ENCODE measurements at places on chromosomes 5 and 9. TPM values are rescaled to one million over a fixed set of nuclear protein-coding genes. Genes with fewer than 3 reads are reported as not detected.
A peak's percentile ranks its signal among the peaks of the same experiment; 100 is the strongest.

- H3K27me3 ChIP-seq, result no peaks in the 10 kb centered on the region
- H3K4me1 ChIP-seq, result no peaks in the 10 kb centered on the region
- no peaks in the 10 kb centered on the region for H3K36me3 ChIP-seq
- DNase-seq, result peak; percentile 33
Measured at GRCh38 chr5:61332851-61333320, 828 bp downstream of the ZSWIM6 start.

AQP7 gene
- 6.4 TPM for total RNA-seq

ADAMTS2 gene
- total RNA-seq, result 2.0 TPM

CHMP5 gene
- total RNA-seq, result 48.8 TPM

GRM6 gene
- total RNA-seq, result not detected

- H3K4me3 ChIP-seq, result peak overlapping the region; percentile 8
- no peaks in the 10 kb centered on the region for H3K36me3 ChIP-seq
- peaks cover 55% of the 10 kb centered on the region for H3K4me1 ChIP-seq
- DNase-seq, result peak; percentile 93
- no peaks in the 10 kb centered on the region for H3K27me3 ChIP-seq
Measured at GRCh38 chr9:127545196-127546124, 66.6 kb upstream of the STXBP1 start.

- no peak overlapping the region for H3K27ac ChIP-seq
- no peak overlapping the region for H3K4me3 ChIP-seq
- H3K4me1 ChIP-seq, result no peaks in the 10 kb centered on the region
- no peaks in the 10 kb centered on the region for H3K27me3 ChIP-seq
Measured at GRCh38 chr5:154813736-154814135, 36.7 kb downstream of the FAXDC2 start.

GRCh38 chr5:65032250-65032649 lies 263.5 kb downstream of the CWC27 start:
- no peaks in the 10 kb centered on the region for H3K4me1 ChIP-seq
- DNase-seq, result no peak
- H3K27ac ChIP-seq, result no peak overlapping the region
- no peaks in the 10 kb centered on the region for H3K27me3 ChIP-seq
- no peak overlapping the region for H3K4me3 ChIP-seq

- H3K4me3 ChIP-seq, result peak overlapping the region; percentile 82
- no peaks in the 10 kb centered on the region for H3K27me3 ChIP-seq
- no peaks in the 10 kb centered on the region for H3K36me3 ChIP-seq
- H3K4me1 ChIP-seq, result no peaks in the 10 kb centered on the region
- peak overlapping the region; percentile 83 for H3K27ac ChIP-seq
Measured at GRCh38 chr5:112417931-112418658, 982 bp downstream of the EPB41L4A start.

TMEM252 gene
- not detected for total RNA-seq

DNA sequence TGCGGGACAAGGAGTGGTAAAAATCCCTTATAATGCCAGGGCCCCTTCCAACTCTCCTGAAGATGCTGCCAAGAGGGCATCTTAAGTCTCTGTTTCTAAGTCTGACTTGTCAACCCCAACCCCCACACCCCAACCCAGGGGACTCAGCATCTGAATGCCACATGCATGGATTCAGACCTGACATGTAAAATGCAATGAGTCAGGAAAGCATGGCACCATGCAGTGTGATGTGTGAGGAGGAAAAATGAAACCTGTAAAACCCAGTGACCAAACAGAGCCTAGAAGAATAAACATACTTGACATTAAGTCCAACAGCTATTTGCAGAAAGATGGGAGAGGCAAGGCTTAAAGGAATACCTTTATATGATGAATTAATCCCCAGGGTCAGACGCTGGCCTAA lies 112.4 kb downstream of the ASTN2 start:
- DNase-seq, result peak; percentile 18
- peak overlapping the region; percentile 8 for H3K27ac ChIP-seq
- peaks cover 5% of the 10 kb centered on the region for H3K4me1 ChIP-seq
- no peak overlapping the region for H3K4me3 ChIP-seq

PPP3R2 gene
- 3.3 TPM for total RNA-seq

Data from prostate gland (tissue), 2 donors.